ENCODE measurements at places on chromosomes 1 and 21.

DNA sequence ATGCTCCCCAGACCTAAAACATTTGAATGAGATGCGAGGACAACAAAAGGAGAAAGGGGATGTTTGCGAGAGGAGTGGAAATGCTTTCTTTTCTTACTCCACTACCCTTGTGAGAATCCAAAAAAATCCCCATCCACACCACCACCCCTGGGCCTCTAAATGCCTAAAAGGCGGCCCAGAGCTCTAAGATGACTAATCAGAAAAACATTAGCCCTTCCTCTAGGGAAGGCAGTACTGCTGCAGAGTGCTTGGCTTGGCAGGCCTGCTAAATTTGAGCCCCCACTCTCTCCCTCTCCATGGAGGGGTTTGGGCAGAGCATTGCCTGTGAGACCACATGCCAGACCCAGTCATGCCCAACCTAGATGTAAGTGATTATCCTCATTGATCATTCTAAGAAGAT, 347.9 kb downstream of the USH2A start:
- no peak for DNase-seq

GRCh38 chr1:236287757-236288619, 6.2 kb upstream of the ERO1B start:
- no peak for DNase-seq

DNA sequence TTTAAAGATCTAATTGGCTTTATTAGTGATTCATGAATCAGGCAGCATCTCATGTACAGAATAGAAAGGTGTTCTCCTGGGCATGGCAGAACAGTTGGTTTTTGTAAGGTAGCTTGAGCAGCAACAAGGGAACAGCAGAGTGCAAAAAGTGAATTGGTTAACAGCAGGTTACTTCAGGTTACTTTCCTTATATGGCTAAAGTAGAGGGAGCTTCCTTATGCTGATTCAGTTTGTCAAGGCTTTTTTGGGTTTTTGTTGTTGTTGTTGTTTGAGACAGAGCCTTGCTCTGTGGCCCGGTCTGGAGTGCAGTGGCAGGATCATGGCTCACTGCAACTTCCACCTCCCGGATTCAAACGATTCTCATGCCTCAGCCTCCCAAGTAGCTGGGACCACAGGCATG, 132.8 kb downstream of the CDC7 start:
- DNase-seq = no peak

DNA sequence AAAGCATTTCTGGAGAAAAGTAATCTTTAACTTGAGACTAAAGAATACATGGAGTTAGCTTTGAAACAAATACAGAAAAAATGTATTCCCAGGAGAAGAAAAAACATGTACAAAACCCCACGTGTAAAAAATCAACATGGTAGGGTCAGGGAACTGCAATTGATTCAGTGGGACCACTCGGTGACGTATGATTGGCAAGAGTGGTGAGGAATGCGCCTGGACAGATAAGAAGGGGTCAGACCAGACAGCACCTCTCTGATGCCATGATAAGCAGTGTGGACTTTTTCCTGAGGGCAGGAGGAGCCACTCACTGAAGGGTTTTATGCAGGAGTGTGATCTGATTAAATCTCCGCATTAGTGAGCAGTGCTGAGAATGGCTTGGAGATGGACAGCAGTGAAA, 142.5 kb downstream of the DAB1 start:
- DNase-seq = no peak

DNA sequence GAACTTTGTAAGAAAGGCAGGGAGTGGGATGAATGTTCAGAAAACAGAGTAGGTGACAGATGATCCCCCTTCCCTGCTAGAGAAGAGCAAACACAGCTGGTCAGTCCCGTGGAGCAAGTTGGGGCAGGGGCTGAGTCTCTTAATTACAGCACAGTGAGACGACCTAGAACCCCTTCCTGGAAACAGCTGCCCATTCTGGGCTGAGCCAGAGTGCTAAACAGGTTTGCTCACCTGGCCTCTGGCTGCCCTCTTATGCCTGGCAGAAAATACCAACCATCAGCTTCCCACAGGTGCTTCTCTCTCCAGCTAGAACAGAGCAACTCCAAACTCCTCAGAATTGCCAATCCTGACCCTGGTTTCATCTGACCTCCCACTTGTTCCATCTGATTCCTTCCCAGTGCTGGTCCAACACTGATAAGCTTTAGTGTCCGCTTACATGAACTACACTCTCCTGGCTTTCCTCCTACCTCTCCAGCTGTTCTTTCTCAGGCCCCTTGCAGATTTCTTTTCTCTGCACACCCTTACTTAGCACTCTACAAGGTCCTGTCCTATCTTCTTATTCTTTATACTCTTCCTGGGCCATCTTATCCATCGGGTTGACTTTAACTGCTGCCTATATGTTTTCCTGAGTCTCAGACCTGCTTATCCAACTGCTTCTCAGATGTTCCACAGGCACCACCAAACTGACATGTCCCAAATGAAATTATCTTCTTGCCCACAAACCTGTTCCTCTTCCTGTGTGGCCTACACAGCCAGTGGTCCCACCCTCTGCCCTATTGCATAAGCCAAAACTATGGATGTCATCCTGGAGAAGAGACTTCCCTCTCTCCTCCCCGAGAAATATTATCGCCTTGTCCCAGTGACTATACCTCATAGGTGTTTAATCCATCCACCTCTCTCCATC, 22.6 kb upstream of the COL9A2 start:
- no peak for DNase-seq

DNA sequence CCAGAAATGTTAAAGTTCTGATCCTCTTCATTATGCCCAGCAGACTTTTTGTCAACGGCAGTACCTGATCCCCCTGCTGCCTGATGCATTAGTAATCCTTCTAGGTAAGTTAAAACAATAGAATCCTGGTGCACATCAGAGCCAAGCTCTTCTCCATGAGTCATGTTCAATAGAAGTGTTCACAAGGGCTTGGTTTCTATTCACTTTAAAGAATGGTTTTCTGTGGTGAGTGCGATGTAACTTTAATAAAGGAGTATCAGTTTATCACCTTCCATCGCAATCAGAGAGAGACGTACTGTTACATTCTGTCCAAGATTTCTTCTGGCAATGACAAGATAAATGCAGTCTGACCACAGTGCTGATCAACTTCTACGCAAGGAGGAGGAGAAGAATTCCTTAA, 96.8 kb downstream of the NRIP1 start:
- DNase-seq = no peak

DNA sequence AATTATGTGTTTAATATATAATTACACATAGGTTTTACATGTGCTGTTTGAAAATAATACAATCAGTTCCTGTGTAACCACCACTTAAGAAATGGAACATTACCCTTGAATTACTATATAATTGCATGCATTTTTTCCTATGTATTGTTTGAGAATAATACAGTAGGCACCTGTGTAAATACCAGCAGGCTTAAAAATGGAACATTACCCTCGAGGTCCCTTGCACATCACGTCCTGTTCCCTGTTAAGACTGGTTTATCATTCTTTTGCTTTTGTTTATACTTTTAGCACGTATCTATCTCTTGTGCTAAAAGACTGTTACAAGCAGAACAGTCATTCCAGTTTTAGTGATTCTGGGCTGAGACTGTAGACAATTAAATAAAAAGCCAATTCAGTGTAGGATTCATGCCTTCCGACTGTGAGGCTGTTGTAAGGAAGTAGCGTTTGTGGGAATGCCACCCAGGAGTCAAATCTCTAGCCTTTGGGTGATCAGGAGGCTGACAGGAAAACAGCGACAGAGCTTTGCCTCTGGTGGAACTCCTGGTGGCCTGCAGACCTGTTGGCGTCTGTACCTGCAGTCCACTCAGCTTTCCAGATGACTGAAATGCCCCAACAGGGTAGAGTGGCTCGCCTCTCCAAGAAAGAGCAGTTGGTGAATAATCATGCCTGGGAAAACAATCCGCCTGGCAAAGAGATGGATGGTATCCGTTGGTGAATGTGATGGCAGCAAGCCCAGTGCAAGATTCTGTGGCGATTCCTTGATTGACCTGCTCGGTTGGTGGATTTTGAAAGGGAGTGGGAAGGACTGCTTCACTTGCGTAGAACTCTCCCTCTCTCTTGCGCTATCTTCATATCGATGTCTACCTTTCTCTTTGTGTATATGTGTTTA, 58.0 kb downstream of the DISC1 start:
- no peak for DNase-seq

GRCh38 chr1:12147201-12147701, 19.5 kb upstream of the TNFRSF1B start:
- no peak for DNase-seq

DNA sequence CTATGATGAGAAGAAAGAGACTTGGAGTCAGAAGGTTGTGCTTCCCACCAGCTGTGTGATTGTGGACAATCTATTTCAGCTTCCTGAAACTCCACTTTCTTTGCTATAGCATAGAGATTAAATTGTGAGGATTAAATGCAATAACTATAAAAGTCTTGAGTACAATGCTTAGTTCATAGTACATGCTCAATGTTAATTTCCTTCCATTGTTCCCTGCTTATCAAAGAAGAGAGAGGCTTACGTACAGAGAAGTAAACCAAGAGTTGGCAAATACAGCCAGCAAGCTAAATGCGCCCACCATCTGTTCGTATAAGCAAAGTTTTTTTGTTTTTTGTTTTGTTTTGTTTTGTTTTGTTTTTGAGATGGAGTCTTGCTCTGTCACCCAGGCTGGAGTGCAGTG, 317.9 kb upstream of the NFIA start:
- DNase-seq = no peak

All from fibroblast of gingiva (primary cell).